ENCODE measurements at places on chromosomes 2 and 18.

- peak; percentile 32 for DNase-seq
These were observed 32.1 kb upstream of the SIGLEC15 start for GRCh38 chr18:45793264-45793965.

GRCh38 chr2:187215532-187216240, 232.4 kb downstream of the CALCRL start:
- DNase-seq, result no peak

DNA sequence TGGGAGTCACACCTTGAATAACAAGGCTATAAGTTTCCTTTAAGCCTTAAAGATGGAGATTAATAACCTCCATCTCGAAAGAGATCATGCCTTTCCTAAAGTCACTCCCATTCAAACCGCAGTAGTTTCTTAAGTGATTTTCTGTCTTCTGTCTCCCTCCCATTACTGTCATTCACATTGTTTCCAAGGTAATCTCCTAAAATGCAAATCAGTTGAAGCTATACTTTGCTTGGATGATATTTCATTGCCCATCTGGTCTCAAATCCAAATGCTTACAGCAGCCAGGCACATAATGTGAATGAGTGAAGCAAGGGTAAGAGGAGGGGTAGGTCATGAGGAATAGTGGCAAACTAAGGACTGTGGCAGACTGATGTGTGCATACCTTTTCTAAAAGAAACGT, 116.4 kb downstream of the CCDC141 start:
- DNase-seq, result no peak

DNA sequence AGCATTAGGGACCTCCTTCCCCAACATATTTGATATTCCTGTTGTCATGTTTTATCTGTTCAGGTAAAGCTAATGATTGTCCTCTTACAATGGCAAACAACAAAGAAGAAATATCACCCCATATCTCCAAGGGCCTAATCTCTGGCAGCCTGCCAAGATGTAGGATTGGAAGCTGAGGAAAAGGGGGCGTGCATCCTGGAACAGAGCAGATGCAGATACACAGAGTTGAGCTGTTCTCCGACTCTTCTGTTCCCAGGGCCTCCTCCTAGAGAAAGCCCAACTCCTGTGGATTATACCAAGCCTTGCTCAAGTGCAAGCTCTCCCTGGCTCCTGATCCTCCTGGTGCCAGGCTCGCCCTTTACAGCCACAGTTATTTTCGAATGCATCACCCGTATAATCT, 35.2 kb upstream of the CD207 start:
- no peak for DNase-seq

- DNase-seq, result no peak
These were observed 56.7 kb downstream of the ABCB11 start for GRCh38 chr2:168974428-168974827.

- DNase-seq, result no peak
These were observed 12.7 kb upstream of the CABLES1 start for GRCh38 chr18:23122334-23123229.

DNA sequence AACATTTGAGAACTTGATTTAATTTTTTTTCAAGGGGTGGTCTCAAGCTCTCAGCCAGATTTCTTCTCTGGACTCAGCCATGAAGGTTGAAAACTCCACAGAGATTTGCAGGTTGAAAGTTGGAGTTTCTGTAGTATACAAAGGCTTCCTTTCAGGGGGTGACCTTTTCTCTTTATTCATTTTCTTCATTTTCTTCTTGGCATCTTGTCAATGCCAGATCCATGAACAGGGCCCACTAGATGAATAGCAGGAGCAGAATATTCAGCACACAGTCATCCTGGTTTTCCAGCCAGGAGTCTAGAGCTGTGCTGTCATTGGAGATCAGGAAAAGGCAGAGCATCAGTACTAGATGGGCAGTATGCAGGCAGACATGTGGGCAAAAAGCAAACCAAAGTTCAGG, 62.0 kb downstream of the INSIG2 start:
- DNase-seq, result no peak

DNA sequence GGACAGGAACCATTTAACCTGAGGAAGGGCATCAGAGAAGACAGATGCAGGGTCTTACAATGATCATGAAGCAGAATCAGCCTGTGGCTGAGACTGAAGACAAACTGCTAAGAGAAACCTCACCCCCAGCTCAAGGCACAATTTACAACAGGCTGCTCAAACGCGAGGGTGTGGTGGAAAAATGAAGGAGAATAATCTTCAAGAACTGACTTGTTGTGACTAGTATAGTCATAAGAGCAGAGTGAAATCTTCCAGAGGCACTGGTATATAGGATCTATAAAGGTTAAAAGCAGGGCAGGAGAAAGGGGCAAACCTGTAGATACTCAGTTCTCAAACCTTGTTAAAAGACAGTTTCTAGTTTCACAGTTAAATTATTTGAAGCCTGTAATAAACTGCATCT, 1155.8 kb upstream of the TMEFF2 start:
- no peak for DNase-seq

DNA sequence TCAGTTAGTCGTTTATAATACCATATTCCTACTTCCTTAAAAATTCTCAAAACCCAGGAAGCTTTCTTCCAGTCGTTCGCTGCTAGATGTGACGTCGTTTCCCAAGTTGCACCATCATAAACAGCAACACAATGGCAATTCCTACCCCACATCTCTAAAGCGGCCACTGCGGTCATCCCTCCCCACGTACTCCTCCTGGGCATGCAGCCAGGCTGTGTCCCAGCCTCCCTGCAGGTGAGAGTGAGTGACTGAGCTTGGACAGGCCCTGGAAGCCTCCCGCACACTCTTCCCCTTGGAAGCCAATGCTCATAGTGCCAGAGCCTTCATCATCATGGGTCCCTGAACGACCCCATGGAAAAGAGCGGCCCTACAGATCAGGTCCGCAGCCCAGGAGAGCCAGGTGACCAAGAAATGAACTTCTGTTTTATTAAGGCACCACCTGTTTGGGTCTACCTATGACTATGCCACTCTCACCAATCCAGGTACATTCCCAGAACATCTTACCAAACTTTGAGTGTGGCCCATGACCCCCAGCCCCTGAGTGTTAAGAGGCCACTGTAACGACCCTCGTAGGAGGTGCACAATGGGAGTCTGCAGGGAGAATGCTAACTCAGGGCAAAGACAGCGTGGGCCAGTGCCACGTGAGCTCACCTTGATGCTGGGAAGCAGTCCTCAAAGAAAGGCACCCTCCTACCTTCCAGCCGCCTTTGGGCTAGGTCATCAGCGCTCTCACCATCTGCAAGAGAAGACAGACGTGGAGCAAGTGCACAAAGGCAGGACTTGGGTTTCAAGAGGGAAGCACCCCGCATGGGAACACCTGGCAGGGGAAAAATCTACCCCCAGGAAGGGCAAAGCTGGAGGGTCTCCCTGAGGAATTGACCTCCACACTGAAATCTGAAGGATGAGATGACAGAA, 74.7 kb upstream of the RAB6C start:
- no peak for DNase-seq

DNA sequence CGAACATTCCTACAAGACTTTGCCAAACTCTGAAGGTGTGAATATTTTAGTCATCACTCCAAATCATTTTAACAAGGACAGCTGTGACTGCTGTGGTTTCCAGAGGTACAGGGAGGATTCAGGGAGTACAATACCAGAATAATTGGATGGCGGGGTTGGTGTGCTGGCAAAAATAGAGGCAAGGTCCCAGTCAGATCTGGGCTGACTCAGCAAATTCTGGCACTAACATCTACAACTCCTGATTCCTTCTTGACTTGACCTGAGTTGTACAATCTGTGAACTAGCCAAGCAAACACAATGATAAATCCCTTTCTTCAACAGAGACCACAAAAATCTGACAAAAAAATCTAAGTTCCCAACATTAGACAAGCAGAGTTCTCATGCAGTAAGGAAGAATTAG, 40.4 kb downstream of the RMP24 start:
- DNase-seq, result no peak

DNA sequence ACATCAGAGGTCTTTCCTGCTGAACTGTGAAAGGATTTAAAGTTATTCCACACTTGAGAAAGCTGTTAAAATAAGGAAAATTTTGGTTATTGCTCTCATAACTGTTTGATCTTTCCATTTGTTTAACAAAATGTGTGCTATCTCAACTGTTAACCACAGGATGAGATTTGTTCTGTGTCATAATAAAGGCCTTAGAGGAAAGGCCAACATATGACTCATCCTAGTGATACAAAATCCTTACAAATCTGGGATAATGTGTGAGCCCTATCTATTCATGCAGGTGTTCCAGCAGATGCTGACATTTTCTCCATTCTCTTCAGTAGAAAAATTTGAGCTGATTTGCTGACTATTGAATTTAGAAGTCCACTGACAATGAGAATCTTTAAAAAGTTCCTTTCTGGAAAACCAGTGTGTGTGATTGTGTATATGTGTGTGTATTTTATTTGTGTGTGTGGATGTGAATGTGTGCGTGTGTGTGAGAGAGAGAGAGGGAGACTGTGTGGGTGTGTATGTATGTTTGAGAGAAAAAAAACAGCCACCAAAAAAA, 1111.9 kb upstream of the GYPC start:
- DNase-seq, result no peak

DNA sequence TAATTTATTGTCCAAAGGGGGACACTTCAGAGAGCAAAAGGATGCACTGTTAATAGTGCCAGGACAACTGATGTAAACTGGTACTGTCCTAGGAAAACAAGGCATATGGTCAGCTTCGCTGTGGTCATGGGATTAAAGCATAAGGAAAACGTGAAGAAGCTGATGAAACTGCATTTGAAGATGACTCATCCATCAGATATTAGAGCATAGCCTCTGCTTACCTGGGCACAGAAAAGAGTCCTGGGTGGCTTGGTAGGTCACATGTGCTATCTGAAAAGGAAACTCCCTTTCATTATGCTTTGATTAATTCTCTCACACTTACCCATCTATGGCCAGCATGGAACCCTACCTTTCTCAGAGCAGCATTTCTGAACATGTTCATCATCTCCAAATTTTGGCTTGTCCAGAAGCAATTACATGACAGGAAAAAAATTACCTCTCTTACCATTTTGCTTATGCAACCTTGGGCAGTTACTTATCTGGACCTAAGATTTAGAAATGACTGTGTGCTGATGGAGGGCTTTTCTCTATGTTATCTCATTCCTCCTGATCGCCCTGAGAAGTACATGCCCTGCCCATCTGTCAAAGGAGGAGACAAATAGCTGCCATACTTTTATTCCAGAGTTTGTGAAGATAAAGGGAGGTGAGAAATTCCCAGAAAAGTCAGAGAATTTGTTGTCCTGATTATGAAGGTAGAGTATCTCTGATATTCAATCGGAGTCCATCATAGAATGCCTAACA, 275.3 kb upstream of the SLC14A2 start:
- DNase-seq, result no peak

All from brain pericyte (primary cell).